ENCODE measurements at places on chromosomes 2 and 18.
A peak's percentile ranks its signal among the peaks of the same experiment; 100 is the strongest.

DNA sequence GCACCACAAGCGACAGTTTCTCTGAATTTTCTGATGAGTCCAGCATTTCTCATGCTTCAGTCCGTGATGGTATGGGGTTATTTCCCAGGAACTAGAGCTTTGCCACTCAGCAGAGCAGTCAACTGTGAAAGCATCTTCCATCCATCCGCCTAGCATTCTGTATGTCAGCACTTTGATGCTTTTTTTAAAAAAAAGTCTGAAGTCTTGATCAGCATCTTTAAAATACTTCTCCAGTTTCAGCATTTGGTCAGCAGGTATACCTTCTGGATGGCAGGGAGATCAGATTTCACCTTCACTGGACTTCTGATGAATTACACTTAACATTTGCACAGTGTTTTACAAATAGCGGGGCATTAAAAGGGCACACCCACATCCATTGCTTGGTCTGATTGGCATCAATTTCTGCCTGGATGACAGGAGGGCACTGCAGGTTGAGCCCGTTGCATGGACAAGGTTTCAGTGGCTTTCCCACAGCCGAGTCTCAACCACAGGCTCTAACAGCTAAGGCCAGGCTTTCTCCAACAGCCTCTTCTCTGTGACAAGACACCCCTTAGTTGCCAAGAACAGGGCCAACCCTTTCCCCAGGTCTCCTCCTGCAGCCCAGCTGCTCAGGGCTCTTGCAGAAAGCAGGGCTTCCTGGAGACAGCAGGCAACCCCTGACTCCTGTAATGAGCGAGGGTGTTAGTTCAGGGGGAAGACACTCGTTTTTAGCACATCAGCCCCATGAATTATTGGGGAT is 54.0 kb downstream of the EMILIN2 start:
- DNase-seq, result no peak

GRCh38 chr2:64260817-64261216 is 116.6 kb upstream of the PELI1 start:
- peak; percentile 45 for DNase-seq

DNA sequence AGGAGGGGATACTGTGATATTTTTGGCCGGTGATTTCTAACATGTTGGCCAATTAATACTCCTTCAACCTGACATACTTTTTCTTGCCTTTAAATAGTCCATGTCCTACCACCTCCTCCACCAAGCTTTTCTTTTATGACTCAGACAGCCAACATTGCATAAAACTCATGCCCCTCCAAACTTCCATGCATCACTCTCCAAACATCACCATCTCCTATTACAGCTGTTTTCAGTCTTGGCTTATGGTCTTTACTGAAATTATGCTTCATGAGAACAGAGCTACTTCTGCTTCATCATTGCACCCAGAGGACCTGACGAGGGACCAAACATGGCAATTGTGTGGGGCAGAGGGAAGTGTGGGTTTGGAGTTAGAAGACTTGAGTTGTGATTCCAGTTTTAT is 305.4 kb downstream of the LPIN1 start:
- no peak for DNase-seq

GRCh38 chr18:64707052-64707451 is 558.2 kb upstream of the LINC00305 start:
- DNase-seq, result no peak

GRCh38 chr2:133737242-133737993 is 169.2 kb upstream of the NCKAP5 start:
- DNase-seq, result no peak

DNA sequence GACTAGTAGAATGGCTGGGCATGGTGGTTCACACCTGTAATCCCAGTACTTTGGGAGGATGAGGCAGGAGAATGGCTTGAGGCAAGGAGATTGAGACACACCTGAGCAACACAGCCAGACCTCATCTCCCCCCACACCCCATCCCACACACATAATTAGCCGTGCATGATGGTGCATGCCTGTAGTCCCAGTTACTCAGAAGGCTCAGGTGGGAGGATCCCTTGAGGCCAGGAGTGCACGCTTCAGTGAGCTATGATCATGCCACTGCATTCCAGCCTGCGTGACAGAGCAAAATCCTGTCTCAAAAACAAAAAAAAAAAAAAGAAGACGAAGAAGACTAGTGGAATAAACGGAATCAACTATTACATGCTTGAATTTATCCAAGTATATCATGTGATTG is 150.0 kb downstream of the STK39 start:
- DNase-seq, result no peak

All from germinal center (tissue), 1 donor.